ENCODE measurements at places on chromosomes 4 and X.

DNA sequence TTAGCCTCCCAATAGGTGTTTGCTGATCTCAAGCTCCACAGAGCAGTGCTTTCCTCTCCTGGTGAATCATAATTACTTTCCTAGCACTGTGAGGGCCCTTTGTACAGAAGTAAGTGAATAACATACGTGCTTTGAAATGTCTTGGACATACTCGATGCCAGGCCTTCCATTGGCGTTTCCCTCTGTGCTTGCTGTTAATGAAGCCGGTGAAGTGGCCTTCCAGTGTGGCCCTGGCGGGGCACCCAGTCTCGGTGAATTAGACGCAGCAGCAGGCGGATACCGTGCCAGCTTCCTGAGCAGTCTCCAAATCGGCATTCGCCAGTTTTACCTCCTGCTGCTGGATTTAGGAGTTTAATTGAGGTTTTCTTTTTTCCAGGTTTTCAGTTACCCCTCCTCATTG lies 132.3 kb downstream of the HMX1 start:
- no peak for DNase-seq

GRCh38 chr4:165058666-165059065 lies 5.0 kb downstream of the TRIM75 start:
- no peak for DNase-seq

DNA sequence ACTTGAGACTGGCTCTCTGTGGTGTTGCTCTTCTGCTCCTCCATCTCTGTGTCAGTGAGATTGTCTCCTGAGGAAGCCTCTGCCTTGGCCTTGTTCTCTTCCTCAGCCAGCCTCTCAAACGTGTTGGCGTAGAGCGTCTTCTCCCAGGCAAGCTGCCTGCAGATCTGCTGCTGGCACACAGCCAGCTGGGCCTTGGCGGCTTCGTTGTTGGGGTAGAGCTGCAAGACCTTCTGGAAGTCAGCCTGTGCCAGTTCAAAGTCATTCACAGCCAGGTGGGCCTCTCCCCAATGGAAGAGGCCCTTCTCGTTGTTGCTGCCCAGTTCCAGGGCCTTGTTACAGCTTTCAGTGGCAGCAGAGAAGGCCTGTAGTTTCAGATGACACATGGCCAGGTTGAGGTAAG lies 159.1 kb downstream of the NDST3 start:
- no peak for DNase-seq

- DNase-seq: no peak
These were observed 1441.2 kb downstream of the PCDH7 start for GRCh38 chr4:32161392-32161791.

DNA sequence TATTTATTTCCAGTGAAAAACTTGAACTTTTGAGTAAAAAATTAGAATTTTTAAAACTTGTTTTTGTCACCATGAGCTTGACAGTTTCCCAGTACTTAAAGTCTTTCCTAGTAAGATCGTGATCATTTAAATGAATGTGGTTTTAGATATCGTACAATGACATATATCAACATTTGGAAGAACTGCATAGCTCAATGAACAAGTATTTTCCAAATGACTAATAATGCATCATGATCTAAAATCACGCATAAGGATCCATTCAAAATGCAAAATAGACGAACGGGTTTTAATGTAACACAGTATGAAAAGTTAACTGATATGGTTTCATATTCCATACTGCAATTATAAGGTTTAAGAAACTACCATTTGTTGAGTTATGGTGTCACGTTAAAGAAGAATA lies 4.1 kb upstream of the NDNF start:
- DNase-seq: no peak

DNA sequence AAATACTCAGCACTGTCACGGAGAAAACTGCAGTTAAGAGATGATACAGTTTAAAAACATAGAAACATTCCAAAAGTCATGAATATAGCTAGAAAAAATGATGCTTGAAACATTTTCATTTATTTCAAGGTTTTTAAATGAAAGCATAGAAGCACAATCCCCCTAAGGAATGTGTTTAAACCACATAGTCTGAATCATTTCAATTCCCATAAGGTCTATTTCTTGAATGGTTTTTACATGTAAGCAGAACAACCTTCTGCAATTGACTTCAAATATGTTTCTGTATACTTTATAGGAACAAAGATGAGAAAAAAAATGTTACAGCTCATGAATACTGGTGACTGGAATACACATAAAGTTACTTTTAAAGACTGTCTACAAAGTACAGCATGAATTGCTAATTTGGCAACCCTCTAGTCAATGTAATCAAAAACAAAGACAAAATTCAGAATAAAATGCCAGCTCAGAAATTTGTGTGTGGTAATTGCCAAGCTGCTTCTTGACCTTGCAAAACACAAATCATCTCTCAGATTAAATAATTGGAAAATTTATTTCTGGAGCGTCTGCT lies 886.4 kb upstream of the ADGRL3 start:
- DNase-seq: no peak

GRCh38 chr4:105257817-105258495 lies 111.3 kb downstream of the TET2 start:
- no peak for DNase-seq

DNA sequence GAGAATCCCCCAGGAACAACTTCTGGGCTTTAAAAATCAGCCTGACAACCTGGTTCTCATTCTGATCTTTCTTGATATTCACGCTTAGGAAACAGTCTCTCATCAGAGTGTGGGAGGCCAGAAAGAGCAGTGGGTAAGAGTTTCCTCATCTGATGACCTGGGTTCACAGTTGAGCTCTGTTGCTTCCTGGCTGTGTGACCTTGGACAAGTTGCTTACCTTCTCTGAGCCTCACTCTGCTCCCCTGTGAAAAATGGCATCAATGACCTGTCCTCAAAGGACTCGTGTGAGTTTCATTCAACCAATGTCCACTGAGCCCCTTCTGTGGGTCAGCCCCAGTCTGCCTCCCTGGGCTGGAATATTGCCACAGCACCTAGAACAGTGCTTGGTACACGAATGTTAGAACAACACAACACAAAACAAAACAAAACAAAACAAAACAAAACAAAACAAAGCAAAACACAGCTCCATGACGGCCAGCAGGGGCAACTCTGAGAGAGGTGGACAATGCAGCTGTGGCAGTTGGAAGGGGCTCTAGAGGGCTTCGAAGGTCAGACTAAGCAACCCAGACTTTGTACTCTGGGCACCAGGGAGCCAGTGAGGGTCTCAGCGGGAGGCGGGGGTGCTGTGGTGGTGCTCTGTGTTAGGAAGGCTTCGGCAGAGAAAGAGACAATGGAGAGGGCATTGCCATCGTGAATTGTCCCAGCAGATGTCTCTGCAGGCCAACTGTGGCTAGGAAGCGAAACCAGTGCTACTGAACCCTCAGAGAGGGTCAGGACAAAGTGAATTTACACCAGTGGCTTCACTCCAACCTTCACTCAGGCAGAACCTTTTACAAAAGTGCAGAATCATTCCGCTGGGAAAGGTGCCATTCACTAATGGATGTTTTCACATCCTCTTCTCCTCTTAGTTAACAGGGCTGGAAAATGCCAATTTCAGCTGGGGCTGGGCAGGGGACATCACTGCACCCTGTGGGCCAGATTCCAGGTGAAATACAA lies 14.3 kb upstream of the C4orf50 start:
- no peak for DNase-seq

GRCh38 chr4:184444953-184445309 lies 29.4 kb downstream of the IRF2 start:
- no peak for DNase-seq

- DNase-seq: no peak
These were observed 49.6 kb downstream of the ABLIM2 start for GRCh38 chr4:8108991-8109390.

DNA sequence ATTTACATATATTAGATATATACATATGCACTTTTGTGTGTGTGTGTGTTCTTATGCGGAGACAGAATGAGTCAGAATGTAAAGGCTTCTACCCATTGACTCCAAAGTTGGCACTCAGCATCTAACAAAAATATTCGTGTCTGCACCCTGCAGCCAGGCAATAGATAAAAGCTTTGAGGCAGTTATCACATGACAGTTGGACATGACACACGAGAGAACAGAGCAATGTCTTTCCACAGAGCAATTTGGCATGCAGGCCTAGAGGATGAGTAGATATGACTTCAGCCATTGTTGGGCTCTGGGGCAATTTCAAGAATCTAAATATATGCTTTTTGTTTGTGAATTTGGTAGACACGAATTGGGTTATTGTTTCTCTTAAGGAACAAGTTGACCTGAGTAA lies 391.2 kb downstream of the SLITRK2 start:
- no peak for DNase-seq

DNA sequence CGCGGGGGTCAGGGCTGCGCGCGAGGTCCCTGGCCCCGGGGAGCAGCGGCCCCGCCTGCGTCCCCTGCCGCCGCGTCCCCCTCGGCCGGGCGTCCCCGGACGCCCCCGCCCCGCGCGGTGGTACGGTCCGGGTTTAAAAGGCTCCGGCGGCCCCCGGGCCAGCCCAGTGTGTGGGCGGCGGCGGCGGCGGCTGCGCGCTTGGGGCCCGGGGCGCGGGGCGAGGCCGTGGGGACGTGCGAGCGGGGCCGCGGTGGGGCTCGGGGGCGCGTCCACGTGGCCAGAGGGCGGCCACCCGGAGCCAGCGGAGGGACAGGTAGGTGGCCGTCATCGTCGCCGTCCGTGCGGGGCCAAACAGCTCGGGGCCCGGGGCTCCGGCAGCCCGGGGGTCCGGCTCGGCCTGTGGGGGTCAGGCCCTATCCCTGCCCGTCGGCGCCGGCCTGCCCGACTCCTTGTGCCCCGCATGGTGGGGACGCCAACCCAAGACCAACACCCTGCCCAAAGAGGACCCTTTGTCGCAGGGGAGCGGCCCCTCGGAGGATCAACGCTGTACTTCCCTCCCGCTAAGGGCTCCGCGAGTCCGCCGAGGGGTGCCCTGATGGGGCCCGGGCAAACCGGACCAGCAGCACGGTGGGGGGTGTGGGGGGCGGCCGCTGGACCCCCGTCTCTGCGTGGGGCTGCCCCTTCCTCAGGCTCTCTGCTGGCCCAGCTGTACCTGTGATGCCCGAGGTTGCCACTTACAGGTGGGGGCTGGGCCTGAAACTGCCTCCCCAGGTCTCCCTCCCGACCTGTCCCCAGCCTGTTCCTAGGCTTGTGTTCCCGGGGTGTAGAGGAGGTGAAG lies at the start of gene PLXNA3:
TSS of gene PLXNA3 (plus strand) at position 166 of the 838 bp plus-strand sequence. CDS start 1,903 bp downstream, outside the sequence.
- DNase-seq: peak; percentile 54

DNA sequence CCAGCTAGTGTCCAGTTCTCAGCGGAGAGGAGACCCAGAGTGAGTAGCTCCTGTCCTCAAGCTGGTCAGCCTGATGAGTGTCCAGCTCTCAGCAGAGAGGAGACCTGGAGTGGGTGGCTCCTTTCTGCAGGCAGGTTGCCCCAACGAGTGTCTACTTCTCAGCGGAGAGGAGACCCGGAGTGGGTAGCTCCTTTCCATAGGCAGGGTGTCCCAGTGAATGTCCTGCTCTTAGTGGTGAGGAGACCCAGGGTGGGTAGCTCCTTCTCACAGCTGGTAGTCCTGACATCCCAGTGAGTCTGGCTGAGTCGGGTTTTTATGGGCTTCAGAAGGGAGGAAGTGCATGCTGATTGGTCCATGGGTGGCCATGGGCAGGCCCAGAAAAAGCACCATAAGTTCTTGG lies 55.7 kb upstream of the NUDT6 start:
- DNase-seq: no peak

DNA sequence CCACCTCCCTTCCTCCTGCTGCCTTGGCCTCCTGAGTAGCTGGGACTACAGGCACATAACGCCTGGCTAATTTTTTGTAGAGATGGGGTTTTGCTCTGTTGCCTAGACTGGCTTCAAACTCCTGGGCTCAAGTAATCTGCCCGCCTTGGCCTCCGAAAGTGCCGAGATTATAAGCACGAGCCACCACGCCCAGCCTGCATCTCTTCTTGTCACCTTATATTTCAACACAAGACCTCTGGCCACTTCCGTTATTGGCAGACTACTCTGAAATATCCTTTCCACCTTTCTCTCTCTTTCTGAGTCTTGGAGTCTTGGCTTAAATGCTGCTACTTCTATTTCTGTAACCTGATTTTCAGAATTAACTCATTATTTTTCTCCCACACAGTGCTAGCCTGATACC lies 5.6 kb downstream of the KIAA0232 start:
- no peak for DNase-seq

DNA sequence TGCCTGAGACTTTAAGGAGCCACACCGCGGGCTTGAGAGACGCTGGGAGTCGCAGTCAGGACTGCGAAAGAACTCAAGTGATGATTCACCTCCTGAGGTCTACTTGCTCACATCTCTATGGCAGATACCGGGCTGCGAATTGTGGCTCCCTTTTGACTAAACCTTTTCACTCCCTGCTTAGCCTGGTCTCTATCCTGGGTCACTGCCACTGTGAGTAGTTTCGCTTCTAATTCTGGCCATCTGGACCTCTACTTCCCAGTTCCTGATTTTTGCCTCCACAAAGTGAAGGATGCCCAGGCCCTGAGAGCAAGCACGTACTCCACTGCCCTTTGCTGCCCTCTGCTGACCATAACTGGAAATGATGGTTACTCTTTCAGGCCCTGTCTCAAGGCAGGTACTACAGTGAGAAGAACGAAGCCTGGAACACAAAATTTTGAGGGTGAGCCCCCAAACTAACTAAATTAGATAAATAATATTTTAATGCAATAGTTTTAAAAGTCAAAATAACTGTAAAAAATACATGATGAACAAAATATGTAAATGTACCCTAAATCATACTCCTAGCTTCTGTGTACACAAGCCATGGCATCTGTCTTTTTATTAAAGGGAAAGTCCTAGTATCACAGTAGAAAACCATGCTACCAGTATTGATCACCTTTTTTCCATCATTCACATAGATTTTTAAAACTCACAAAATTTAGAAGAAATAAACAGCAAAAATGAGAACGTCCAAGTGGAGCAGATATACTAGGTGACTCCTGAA lies 16.7 kb downstream of the MAD2L1 start:
- DNase-seq: peak; percentile 50

DNA sequence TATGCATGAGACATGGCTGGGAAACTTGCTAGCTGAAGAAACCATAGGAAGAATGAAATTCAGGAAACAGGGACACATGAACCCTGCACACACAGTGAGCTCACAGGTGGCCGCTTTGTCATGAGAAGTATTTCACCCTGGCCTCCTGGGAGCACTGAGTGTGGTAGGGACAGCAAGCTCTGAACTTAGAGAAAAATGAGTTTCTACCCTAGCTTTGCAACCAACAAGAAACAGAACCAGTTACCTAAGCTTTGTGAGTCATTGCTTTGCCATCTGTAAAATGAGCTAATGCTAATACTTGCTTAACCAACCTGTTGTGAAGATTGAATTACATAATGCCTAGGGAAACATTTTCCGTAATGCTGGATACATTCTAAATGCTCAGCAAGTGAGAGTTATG lies 206.6 kb upstream of the HS3ST1 start:
- no peak for DNase-seq

Data from left ventricle myocardium inferior (tissue), 1 donor.